NCI-H82 (cell line): ENCODE measurements at places on chromosomes 1 and 21.

DNA sequence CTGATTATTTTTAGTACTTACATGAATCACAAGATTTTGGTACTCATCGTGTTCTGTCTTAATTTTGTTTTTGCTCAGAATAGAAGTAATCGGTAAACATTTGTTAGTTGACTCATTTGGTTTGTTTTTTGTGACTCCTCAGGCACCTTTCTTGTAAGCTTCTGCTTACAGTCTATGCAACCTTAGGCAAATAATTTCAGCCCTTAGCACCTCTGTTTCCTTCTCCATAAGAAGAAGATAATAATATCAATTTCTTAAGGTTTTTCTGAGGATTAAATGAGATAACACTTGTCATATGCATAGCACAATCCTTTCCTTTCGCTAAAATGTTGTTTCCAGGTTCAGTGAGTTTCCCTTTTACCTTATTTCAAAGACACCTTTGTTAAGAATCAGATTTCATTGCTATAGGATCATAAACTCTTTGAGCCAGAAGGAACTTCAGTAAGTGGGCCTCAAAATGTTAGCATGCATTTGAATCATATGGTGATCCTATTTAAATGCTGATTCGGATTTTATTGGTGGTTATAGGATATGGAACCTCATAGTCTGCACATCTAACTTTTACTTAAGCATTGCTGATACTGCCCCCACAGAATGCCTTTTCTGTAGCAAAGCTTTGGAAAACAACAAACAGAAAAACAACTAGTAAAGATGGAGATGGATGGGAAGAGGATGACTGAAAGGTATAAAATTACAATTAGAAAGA is 272.7 kb upstream of the CACYBP start:
- DNase-seq: no peak

- no peak for DNase-seq
These were observed 9.8 kb upstream of the MYSM1 start for GRCh38 chr1:58709540-58710175.

DNA sequence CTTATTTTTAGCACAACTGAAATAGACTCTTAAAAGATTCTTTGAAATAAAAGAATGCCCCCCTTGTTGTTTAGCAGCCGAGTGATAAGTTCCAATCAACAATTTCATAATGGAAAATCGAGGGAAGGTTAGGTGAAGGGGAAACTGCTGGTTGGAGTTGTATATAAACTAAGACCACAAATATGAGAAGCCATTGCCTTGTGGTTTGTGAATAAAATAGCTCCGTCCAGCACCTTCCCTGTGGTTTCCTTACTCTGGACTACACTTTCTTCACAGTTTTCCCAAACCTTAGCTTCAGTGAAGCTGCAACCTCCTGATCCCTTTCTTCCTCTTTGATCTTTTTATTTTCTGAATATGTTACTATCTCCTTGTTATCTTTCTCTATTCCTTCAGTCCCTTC is 6.7 kb upstream of the RAB3GAP2 start:
- DNase-seq: no peak

- DNase-seq: no peak
These were observed 113.1 kb downstream of the PIK3R3 start for GRCh38 chr1:46019348-46019747.
